Suprapubic skin (tissue), 4 donors: ENCODE measurements at places on chromosomes 1 and 21.

GRCh38 chr1:34188418-34188817 is 11.7 kb downstream of the C1orf94 start:
- DNase-seq = no peak

GRCh38 chr1:1920057-1920607 is 1.1 kb upstream of the TMEM52 start:
- no peak for DNase-seq

DNA sequence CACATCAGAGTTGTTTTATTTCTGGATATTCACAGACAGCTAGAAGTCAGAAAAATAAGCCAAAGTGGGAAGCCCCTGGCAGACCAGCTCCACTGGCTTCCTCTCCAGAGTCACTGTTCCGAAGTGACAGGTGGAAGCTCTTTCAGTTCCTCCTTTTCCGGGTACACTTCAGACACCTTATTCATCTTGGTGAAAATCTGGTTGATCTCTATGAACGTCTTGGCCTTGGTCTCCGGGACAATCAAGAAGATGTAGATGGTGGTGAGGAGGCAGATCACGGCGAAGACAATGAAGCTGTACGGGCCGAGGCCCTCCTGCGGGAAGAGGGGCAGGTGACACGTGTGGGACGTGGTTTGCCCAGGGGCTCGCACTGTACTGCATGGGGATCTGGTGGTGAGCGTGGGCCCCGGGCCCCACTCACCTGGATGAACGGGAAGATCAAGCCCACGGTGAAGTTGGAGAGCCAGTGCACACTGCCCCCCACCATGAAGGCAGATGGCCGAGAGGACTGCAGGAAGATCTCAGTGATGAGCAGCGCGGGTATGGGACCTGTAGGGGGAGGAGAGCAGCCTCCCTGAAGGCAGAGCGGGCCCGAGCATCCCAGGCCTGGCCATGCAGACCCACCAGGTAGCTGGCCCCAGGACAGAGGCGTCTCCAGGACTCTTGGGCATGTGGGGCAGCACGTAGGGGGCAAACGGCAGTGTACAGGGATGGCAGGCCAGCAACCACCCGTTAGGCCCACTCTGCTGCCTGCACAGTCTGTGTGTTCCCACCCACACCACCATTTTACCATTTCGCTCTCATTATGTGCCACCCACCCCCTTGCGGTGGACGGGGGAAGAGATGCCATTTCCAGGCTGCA is 11.5 kb upstream of the SLC2A7 start:
- no peak for DNase-seq

GRCh38 chr21:15272171-15272570 is 207.4 kb upstream of the NRIP1 start:
- DNase-seq = no peak
